Muscle of leg (tissue), 16 donors: ENCODE measurements at places on chromosomes 7 and 10. TPM values are rescaled to one million over a fixed set of nuclear protein-coding genes. Genes with fewer than 3 reads are reported as not detected.

DNA sequence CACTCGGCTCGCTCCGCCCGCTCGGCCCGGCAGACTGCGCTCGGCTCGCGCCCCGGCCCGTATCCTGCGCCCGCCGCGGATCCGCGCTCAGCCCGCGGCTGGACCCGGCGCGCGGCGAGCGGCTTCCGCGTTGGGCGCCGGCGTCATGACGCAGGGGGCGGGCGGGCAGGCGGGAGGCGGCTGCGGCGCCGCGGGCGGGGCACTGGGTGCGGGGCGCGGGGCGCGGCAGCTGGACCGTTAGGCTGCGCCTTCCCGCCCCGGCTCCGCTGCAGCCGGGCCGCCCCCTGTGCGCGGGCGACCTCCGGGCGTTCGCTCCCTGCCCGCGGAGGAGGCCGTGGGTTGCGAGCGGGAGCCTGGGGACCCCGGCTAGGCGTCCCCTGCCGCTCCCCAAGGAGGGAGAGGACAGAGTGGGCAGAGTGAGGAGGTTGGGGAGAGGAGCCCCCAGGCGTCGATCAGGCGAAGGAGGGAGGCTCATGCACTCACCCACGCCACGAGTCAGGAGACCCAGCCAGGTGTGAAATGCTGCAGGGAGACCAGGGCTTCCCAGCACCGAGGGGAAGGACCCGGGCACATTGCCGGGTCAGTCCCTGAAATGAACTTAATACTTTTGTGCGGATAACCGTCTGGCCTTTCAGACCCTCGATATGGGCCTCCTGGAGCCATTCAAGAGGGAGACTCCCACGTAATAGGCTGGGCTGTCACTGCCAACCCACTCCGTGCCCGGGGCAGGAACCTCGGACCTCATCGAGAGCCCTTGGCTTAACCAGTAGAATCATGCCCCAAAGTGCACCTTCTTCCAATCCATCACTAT is at the start of gene PIP4K2A:
Gene PIP4K2A (minus strand): TSS at position 100 of the 811 bp plus-strand sequence. CDS start 252 bp downstream, outside the sequence.
- H3K36me3 ChIP-seq: no peaks in the 10 kb centered on the region
- no peaks in the 10 kb centered on the region for H3K27me3 ChIP-seq
- H3K4me3 ChIP-seq: peak within 1 kb of the TSS; percentile 92
- H3K27ac ChIP-seq: peak within 1 kb of the TSS; percentile 88
- peaks cover 13% of the 10 kb centered on the region for H3K4me1 ChIP-seq

DNA sequence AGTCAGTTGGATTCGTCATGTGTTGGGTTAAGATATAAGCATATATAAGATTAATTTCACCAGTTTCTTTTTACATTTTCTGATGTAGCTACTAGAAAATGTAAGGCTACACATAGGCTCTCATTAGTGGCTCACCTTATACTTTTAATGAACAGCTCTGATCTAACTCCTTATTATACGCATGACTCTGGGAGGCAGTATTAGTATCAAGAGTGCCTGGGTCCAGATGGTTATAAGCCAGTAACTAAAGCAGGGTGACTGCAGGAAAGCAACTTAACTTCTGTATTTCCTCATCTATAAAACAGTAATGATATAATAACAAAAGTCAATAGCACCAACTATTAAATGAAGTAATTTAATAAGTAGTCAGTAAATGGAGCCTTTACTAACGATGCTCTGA is 1.4 kb upstream of the ELMO1 start:
- DNase-seq: no peak
- no peak overlapping the region for H3K4me3 ChIP-seq
- H3K36me3 ChIP-seq: no peaks in the 10 kb centered on the region
- peaks cover 9% of the 10 kb centered on the region for H3K4me1 ChIP-seq
- H3K27ac ChIP-seq: no peak overlapping the region
- peaks cover 11% of the 10 kb centered on the region for H3K27me3 ChIP-seq

DNA sequence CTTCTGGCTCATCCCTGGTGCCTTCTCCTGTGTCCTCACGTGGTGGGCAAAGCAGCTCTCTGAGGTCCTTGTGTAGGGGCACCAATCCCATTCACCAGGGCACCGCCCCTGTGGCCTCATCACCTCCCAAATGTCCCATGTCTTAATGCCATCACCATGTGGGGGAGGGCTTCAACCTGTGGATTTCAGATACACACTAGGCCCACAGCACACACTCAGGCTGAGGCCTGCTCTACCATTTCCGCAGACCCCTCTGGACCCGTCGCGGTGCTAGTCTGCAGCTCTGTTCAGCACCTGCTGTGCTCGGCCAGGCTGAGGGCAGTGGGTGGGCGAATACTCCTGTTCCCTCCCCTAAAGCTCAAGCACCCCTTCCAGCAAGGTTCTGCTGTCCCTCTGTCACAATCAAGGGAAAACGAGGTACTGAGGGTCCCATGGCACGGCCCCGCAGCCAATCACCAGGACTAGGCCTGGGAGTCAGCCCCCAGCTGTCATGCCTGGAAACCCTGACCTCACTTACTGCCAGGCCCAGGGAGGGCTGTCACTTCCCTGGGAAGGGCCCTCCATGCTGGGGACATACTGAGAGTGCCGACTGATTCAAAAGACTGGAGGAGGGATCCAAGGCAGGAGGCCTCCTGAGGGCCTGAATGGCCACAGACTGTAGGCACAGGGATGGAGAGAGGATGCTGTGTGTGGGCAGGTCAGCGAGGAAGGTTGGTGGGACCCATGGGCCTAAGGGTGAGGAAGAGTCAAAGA is 123.8 kb upstream of the RET start:
- no peak for DNase-seq
- no peaks in the 10 kb centered on the region for H3K36me3 ChIP-seq
- no peak overlapping the region for H3K27ac ChIP-seq
- peaks cover 24% of the 10 kb centered on the region for H3K4me1 ChIP-seq
- peaks cover 10% of the 10 kb centered on the region for H3K27me3 ChIP-seq

The TEX36 gene
- total RNA-seq: not detected

The SPDYE18 gene
- 0.66 TPM for total RNA-seq

DNA sequence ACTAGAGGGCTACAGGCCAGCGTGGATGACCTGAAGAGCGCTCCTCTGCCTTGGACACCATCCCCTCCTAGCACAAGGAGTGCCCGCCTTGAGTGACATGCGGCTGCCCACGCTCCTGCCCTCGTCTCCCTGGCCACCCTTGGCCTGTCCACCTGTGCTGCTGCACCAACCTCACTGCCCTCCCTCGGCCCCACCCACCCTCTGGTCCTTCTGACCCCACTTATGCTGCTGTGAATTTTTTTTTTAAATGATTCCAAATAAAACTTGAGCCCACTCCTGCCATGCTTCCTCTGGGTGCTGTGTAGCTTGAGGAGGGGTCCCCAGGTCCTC is 4.5 kb downstream of the SNCG start:
- H3K4me3 ChIP-seq: no peak overlapping the region
- peaks cover 5% of the 10 kb centered on the region for H3K27me3 ChIP-seq
- H3K4me1 ChIP-seq: peaks cover 49% of the 10 kb centered on the region

The PRLHR gene
- total RNA-seq: not detected

GRCh38 chr7:976901-977325 is 1.6 kb upstream of the COX19 start:
- DNase-seq: no peak
- H3K27me3 ChIP-seq: no peaks in the 10 kb centered on the region
- no peak overlapping the region for H3K4me3 ChIP-seq
- peaks cover 27% of the 10 kb centered on the region for H3K4me1 ChIP-seq

GRCh38 chr10:112835944-112836451 is 114.0 kb upstream of the TCF7L2 start:
- H3K27me3 ChIP-seq: no peaks in the 10 kb centered on the region
- peaks cover 3% of the 10 kb centered on the region for H3K36me3 ChIP-seq
- peak overlapping the region; percentile 45 for H3K27ac ChIP-seq
- no peak overlapping the region for H3K4me3 ChIP-seq

- H3K36me3 ChIP-seq: no peaks in the 10 kb centered on the region
- H3K27ac ChIP-seq: peak overlapping the region; percentile 98
- H3K4me3 ChIP-seq: peak overlapping the region; percentile 24
Observed at GRCh38 chr7:130365511-130366441, 14.5 kb upstream of the CPA1 start.
